ENCODE measurements at places on chromosomes 5 and 9.

GRCh38 chr5:111691508-111691907 is 65.5 kb downstream of the NREP start:
- no peak for DNase-seq

DNA sequence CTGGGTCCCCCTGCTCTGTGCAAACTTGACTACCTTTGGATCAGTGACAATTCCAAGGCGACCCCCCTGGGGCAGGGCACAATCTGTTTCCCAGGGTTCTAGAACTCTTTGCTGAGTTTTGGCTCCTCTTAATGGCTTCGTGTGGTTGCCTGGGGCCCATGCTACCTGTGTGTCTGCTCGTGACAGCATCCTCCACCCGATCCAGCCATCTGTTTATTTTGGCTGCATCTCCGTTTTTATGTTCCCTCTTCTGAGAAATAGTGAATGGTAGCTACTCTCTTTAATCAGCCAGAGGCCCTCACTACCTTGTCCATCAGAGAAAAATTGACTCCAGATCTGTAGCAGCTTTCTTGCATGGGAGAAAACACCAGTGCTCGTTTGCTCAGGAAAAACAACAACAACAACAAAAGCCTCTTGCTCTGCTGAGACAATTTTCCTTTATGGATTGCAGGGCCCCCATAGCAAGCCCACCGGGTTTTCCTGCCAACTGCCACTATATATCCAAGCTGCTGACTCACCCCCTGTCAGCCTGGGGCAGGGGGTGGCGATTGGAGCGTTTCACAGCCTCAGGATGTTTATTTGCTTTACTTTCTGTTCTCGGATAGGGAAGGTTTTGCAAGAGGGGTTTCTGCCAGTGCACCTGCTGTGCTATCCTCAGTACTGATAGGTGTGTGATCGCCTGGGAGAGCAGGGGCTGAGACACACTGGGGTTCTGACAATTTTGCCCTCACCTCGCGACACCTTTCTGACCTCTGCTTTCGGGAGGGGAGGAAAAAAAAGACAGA is 607.8 kb downstream of the BNC2 start:
- no peak for DNase-seq

GRCh38 chr9:136016572-136017288 is 55.6 kb upstream of the UBAC1 start:
- no peak for DNase-seq

GRCh38 chr9:71620331-71620730 is 148.0 kb downstream of the CEMIP2 start:
- DNase-seq, result no peak

- no peak for DNase-seq
Observed at GRCh38 chr5:179190851-179191505, 130.8 kb downstream of the ZNF354C start.

- DNase-seq, result no peak
Observed at GRCh38 chr5:178325679-178326373, 93.2 kb upstream of the PHYKPL start.

DNA sequence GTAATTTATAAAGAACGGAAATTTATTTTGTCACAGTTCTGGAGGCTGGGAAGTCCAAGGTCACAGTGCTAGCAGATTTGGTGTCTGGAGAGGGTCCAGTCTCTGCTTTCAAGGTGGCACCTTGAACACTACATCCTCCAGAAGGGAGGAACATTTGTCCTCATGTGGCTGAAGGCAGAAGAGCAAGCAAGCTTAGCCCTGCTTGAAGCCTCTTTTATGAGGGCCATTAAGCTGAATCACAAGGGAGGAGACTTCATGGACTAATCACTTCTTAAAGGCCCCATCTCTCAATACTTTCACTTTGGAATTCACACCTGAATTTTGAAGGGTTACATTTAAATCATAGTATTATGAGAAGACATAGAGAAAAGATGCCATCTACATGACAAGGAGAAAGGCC is 215.4 kb upstream of the NFIL3 start:
- no peak for DNase-seq

DNA sequence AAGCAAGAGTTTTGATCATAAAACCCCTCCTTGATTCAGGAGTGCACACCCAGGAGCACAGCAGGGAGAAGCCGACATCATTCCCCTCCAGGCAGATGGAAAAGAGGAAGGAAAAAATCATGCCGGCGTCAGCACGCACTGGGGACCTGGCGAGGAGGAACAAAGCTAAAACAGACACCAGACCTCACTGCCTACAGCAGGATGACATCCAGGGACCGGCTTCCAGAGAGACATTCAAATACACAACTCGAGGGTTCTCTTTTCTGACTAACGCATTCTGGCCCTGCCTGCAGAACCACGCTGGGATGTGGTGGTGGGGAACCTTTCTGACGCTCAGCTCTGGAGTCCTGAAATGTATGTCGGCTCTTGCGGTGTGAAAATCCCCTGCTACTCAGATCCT is 2.7 kb downstream of the UBAC1 start:
- no peak for DNase-seq

DNA sequence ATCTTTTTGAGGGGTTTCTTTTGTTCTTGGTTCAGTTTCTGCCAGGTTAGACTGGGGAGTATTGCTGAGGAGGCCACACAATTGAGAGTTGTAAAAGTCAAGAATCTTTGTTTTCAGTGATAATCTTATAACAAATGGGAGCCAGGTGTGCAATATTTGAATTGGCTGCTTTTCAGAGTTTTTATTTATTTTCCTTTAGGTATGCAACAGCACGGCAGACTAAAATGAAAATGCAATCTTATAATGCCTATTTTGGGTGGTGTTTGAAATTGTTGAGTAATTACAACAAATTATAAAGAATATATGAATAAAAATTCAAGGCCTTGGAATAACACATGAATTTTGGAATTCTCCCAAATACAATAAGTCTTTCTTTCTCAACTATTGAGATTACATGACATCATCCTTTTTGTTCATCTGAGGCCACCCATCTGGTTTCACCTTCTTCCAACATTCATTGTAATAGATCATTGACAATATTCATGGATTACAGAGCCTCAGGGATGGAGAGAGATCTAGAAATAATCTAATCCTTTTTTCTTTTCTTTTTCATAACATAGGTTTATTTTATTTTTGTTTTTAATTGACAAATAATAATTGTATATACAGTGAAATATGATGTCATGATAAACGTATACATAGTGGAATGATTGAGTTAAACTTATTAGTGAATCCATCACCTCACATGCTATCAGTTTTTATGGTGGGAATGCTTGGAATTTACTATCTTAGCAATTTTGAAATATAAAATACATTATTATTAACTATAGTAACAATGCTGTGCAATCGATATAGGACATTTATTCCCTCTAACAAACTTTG is 1061.0 kb downstream of the NR2F1-AS1 start:
- no peak for DNase-seq

GRCh38 chr9:134177624-134178393 is 13.4 kb upstream of the RNU6ATAC start:
- no peak for DNase-seq

- DNase-seq, result no peak
Observed at GRCh38 chr5:90170261-90170660, 239.3 kb downstream of the CETN3 start.

GRCh38 chr9:93903886-93904648 is 51.1 kb downstream of the BARX1 start:
- no peak for DNase-seq

DNA sequence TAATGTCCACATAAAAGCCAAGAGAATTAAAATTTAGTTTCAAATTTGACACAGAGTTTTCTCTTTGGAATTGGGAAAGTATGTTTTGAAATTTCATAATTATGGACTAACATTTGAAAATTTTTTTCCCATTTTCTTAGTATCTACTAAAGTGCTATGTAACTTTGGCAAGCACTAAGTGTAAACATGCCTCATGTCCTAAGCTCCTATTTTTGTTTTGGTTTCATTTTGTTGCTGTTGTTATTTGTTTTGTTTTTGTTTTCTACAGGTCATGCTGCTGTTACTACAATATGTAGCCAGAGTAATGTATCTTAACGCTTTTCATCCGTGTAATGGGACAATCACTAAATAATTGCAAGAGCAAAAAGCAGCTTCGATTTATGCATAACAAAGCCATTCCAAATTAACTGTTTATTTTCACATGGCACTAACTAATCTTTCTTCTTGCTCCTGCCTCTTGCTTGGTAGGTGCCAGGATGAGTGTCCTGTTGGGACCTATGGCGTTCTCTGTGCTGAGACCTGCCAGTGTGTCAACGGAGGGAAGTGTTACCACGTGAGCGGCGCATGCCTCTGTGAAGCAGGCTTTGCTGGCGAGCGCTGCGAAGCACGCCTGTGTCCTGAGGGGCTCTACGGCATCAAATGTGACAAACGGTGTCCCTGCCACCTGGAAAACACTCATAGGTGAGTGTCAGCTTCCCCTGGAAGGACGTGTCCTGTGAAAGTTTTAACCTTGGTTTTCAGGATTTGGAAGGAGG is 107.3 kb upstream of the PRRC1 start:
- DNase-seq, result no peak

- no peak for DNase-seq
Observed at GRCh38 chr9:127308652-127309434, 44.3 kb downstream of the GARNL3 start.

DNA sequence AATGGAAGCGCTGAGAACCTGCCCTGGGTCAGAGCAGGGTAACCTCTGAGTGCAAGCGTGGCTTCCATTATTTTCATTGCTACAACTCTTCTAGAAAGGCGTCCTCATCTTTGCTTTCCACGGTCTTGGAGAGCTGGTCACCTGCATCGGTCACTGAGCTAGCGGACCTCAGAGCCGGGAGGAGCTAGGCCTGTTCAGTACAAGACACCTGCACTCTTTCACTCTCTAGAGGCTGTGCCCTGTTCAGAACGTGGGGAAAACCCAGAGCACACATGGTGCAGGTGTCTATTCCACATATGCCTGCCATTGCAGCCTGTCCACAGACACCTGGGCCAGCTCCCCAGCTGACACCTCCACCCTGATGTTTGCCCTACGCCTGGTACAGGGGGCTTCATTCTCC is 147.8 kb upstream of the IRX2 start:
- DNase-seq, result no peak

- no peak for DNase-seq
Observed at GRCh38 chr5:109855056-109855455, 165.3 kb downstream of the MAN2A1 start.

GRCh38 chr9:114061292-114061691 is 16.8 kb downstream of the AMBP start:
- DNase-seq, result no peak

DNA sequence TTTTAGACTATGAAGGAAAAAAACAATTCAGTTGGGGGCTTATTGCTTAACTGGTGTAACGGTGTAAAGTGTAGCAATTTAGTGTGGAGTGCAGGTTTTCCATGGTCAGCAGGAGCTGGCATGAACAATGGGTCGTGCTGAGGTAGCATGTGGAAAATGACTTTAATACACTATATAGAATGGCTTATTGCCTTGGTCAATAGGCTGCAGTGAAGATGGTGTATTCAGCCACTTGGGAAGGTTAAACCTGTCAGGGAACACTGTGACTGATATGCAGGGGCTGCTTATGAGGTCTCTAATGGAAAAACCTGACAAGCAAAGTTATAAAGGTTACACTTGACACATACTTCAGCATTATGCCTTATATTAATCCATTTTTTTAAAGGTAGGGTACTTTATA is 764.7 kb upstream of the ARRDC3 start:
- no peak for DNase-seq

DNA sequence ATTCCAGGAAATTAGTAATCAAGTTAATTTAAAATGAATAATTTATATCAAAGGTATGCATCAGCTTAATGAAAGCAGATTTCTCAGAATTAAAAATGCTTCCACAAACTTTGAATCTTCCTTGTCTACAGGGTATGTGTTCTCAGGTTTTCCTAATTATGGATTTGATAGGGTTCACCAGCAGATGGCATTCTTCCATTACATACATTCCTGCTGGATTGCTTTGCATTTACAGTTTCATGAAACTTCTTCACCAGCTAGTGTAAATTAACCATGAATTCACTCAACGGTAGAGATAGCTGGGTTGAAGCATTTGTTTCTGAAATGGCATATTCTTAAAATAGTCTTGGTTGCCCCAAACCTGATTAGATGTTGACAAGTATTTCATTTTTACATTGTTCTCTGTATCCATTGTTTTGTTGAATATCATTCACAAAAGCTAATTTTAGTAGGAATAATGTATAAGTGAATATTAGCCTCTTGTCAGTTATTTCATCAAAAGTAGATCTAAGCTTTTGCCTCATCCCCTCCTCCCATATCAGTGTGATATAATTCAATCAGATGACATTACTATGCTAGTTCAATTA is 68.7 kb upstream of the WDR41 start:
- no peak for DNase-seq

- no peak for DNase-seq
Observed at GRCh38 chr5:174459071-174459702, 265.2 kb upstream of the MSX2 start.

- no peak for DNase-seq
Observed at GRCh38 chr5:66169534-66169933, 25.4 kb downstream of the SREK1 start.

- no peak for DNase-seq
Observed at GRCh38 chr9:117093891-117094844, 320.7 kb downstream of the ASTN2 start.

- DNase-seq, result no peak
Observed at GRCh38 chr9:17272536-17272935, 137.7 kb downstream of the CNTLN start.

DNA sequence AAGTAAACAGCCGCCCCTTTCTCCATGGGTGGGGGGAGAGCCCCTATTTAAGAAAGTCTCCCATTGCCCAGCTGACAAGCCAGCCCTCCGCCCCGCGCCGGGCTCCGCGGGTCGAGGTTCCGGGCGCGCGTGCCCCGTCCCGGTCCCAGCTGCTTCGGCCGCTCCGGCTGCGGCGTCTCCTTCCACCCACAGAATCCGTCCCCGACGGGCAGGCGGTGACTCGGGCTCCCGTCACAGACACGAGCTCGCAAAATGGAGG is 223 bp downstream of the NR3C1 start:
- DNase-seq, result no peak

GRCh38 chr5:150492621-150493020 is 15.3 kb upstream of the NDST1 start:
- no peak for DNase-seq

DNA sequence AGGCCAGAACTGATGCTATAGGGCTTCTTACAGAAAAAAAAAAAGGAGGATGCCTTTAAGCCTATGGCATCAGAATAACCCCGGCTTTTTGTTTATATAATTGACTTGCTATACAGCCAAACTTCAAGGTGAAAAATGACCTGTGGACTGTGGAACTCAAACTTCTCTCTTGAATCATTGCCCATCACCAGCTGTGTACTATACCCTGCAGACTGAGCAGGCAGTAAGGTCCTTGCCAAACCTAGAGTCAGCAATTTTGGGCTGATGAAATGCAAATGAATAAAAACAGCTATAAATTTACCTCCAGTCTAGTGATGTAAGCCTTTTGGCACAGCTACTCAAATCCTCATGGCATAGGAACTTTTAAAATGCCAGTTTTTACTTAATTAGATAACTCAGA is 44.5 kb upstream of the PPP3R2 start:
- no peak for DNase-seq

GRCh38 chr9:26744191-26744965 is 148.2 kb downstream of the CAAP1 start:
- DNase-seq, result no peak

Data from stimulated activated naive B cell treated with anti-CD40 and anti-IgM and Interleukin-4, amounts not matched to agents 10 μg/mL and 1 μg/mL and 100 μg/mL, for 72 hours (primary cell).